ENCODE measurements at places on chromosomes 3 and 15. TPM values are rescaled to one million over a fixed set of nuclear protein-coding genes. Genes with fewer than 3 reads are reported as not detected.

WNT5A gene
- 4.3 TPM for total RNA-seq

DNA sequence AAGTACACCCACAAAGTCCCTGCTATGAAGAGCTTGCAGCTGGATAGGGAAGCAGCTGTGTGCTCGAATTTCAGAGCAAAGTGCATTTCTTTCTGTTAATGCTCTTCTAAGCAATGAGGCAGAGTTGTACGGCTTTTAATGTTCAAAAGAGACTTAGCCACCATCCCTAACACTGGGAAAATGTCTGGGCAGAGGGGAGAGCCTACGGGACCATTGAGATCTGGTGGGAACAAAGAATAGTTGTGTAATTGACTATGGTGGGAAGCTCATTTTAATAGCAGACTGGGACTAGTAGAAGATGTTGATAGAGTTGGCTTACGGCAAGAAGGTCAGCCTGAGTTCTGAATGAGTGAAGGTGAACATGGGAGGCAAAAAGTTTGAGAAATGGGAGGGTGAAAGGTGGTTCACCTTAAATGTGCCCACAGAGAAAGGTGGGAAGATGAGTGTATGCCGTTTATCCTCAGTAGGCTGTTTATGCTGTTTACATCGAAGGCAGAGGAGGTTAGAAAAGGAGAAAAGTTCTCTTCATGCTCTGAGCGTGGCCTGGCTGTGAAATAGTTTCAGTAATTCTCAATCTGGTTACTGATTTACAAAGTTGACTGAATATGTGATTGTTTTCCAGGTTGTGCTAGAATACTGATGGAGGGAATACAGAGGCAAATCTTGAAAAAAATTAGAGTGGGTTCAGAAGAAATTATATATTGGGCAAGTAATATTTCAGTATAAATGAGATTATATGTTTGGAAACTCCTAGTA is 22.9 kb upstream of the UTS2B start:
- no peak for DNase-seq

PRTG gene
- total RNA-seq: 0.23 TPM

GRCh38 chr3:115646027-115646690 is 22.8 kb downstream of the GAP43 start:
- DNase-seq: no peak

SEMA6D gene
- total RNA-seq: 2.7 TPM

ANKRD63 gene
- total RNA-seq: not detected

All from left lobe of liver (tissue), 2 donors.